ENCODE measurements at places on chromosomes 2 and 18.
A peak's percentile ranks its signal among the peaks of the same experiment; 100 is the strongest.

GRCh38 chr2:149064856-149065630, 26.5 kb downstream of the LYPD6B start:
- no peak for DNase-seq

DNA sequence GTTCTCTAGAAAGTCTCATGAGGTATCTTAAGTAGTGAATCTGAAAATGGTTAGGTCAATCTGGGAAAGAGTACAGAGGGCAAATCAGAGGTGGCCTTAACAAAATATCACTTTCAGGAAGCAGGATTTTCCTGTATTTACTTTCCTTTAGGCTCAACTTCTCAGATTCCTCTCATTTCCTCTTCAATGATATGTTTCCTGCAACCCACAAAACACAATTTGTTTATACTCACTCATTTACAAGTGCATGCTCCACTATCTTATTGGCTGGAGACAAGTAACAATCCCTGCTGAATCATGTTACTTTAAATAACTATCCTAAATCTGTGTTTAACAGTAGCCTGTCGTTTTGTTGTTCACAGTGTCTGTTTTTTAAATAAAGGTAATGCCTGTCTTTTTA, 228.1 kb downstream of the DSC3 start:
- no peak for DNase-seq

DNA sequence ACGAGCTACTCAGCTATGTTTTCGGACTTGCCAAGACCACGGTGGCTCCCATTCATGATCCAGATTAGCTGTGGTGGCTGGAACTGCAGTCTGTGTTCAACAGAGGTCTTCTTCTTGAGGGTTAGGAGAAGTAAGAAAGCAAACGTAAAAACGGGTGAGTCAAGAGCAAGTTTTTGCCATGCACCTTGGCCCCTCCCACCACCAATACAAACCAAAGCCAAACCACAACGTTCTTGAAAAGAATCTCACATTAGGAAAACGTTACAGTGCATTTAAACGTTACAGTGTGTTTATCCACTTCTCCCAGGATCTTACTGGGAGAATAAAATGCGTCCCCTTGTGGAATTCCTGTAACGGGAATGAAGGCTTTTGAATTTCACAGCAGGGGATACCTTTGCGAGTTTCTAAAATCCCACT, 725 bp downstream of the FBXO48 start:
- peak; percentile 88 for DNase-seq

DNA sequence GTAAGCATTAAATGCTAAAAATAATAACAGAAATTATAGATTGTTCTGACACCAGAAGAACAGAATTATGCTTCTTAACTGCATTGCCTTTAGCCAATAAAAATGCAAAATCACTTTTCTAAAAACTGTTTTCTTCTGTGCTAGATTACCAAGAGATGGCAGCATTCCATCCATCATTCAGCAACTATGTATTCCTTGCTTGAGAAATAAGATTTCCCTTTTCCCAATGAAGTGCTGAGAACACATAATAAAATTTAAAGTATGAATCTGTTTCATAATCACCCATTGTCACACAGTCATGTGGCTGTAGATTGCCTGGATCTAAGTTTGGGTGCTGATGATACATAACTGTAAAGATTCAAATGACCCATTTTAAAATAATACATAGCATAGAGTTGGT, 504.2 kb downstream of the TDRD15 start:
- DNase-seq: no peak

DNA sequence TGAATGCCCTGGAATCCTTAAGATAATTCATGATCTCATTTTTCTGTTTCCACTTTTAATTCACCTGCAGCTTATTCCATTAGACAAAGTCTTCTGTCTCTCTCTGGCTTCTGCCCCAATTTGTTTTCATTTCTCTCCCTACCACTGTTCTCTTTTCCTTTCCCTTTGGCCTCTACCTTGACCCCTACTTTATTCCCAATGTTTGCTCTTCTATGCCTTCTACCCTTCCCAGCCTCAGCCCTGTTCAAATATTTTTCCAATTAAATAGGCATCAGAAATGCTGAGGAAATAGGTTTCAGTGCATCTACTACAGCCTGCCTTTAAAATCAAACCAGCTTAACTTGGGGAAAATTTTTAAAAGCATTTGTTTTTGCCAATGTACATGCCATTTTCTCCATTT, 443.7 kb upstream of the CWC22 start:
- no peak for DNase-seq

- no peak for DNase-seq
Observed at GRCh38 chr18:47141289-47141688, 9.0 kb downstream of the HDHD2 start.

DNA sequence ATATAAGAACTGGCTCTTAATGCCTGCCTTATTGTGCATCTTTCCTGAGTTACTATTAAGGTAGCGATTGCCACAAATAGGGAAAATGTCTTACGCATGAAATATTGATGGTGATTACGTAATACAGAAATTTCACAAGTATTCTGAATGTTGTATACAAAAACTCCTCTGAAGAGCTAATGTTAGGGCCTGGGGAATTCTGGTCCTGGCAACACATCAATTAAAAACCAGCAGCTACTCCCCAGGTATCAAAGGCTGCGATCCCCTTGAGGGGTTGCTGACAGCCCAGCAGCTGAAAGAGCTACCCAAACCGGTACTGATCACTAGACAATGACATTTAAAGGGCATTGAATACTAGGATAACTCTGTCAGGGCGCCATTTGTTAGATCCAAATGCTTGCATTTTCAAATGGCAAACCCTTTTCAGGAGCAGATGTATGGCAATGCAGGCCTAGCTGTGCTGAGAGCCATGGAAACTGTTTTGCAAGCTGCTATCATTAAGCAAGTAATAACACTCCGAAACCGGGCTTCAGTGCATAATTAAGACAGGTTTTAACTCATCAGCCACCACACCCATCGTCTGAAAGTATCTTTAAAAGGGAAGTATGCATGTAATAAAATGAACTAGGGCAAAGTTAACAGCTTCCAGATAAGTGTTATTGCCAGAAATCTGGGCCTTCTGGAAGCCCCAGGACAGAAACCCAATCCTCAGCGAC, 78.4 kb downstream of the CLHC1 start:
- DNase-seq: no peak

GRCh38 chr2:233867993-233868532, at the start of gene MSL3B:
Gene MSL3B (minus strand): TSS chr2:233868386.
- DNase-seq: peak; percentile 59

- DNase-seq: no peak
Observed at GRCh38 chr18:63177259-63177658, 142.3 kb downstream of the BCL2 start.

DNA sequence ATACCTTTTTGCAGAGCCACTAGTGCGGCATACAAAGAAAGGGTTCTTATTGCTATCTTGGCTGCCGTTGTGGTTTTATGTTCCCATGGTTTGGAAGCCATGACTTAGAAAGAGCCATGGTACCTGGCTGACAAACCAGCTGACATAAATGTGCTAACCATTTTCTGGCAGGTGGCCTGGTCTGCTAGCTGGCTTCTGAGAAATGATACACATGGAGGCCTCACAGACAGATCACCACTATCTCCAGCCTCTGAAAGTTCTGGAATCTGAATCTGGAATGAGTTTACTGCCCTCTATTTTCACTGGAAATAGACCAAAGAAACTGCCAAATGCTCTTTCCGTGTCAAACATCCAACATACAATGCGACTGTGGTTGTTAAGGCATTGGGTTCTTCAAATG, 123.7 kb downstream of the QPCT start:
- DNase-seq: no peak

- no peak for DNase-seq
Observed at GRCh38 chr18:416930-417329, 83.6 kb downstream of the COLEC12 start.

- no peak for DNase-seq
Observed at GRCh38 chr2:161414042-161415033, 1.8 kb upstream of the TBR1 start.

DNA sequence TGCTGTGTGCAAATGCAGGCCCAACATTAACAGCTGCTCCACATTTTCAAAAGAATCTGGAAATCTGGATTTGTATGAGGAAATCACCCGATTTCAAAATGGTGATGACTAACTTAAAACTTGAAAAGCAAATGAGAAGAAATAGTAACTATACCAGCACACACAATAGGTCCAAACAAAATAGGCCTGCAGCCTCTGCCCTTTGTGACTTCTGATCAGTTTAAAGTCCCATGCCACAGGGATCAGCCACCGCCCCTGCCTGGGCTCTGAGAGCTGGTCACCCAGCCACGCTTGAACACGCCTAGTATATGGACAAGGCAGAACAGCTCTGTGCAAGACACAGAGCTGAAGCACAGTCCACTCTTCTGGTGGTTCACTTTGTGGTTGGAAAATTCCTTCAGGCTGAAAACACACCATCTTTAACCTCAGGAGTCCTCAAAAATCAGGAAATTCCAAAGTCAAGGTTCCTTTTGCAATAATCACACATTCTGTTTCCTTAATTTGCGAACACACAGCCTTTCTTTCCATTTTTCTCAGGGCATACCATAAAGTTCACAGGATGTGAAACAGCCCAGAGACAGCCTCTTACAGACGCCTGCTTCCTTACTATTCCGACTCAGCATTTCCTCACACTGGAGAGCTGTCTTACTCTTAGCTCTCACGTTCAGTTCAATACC, 150.1 kb upstream of the RIOK3 start:
- DNase-seq: no peak

DNA sequence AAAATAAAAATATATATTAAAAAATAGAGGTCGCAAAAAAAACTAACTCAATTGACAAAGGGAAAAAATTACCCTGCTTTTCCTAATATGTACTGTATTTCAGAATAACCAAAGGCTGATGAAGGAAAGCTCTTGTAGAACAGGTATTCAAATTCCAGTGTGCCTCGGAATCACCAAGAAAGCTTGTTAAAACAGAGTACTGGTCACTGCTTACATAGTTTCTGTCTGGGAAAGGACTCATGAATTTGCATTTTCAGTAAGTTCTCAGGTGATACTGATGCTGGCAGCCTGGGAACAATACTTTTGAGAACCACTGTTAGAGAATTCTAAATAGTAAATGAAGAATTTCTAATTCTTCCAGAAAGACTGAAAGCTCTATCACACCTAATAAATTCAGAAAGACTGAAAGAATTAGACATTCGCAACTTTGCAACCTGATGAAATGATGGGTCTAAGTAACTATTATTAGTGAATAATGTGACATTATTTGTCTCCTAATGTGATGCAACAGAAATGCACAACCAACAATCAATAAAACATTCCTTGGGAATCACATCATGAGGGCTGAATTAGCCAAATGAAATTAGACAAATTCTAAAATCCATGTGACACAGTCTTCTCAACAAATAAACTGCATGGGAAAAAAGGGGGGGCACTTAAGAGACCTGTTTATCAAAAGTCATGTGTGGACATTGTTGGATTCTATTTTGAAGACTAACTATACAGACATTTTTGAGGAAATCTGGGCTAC, 21.9 kb downstream of the RPRD1A start:
- no peak for DNase-seq

DNA sequence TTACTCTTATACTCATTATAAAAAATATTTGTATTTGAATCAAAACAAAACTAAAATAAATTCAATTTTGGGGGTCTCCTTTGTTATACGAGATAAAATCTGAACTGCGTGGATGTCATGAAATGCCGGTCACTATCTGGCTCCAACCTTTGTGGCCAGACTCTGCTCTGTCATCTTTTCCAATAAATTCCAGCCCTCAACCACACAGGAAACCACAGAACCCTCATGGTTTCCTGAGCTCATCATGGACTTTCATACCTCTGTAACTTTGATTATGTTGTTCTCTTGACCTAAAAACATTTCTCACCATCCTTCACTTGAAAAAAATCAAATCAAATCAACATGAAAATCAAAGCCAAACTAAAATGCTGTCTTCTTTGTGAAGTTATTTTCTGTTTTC, 724.7 kb downstream of the METTL4 start:
- no peak for DNase-seq
